Activated CD4-positive, alpha-beta T cell treated with anti-CD3 and anti-CD28 coated beads, Interleukin-2, Interleukin-6, amounts not matched to agents 100 ng/mL and 50 ng/mL, durations not matched to agents 16 hours and 8 hours (primary cell): ENCODE measurements at places on chromosomes 5 and 9.

DNA sequence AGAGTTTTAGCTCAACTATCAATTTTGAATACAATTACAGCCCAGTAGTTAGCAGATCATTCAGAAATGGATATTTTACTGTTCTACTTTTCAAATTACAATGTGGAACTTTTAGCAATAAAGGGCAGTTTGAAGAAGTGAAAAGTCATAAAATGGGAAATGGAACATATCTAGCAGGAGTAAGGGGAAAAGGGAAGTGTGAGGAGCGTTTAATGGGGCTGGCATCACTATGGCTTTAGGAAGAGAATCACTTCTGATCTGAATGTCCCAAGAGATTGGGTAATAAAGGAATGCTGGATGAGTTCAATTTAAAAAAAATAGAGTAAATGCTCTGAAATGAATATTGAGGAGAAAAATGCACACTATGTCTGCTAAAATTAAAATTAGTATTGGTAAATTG lies 77.4 kb downstream of the ATPSCKMT start:
- no peak for DNase-seq

- no peak for DNase-seq
Observed at GRCh38 chr5:150258130-150258529, 31.4 kb downstream of the CAMK2A start.

DNA sequence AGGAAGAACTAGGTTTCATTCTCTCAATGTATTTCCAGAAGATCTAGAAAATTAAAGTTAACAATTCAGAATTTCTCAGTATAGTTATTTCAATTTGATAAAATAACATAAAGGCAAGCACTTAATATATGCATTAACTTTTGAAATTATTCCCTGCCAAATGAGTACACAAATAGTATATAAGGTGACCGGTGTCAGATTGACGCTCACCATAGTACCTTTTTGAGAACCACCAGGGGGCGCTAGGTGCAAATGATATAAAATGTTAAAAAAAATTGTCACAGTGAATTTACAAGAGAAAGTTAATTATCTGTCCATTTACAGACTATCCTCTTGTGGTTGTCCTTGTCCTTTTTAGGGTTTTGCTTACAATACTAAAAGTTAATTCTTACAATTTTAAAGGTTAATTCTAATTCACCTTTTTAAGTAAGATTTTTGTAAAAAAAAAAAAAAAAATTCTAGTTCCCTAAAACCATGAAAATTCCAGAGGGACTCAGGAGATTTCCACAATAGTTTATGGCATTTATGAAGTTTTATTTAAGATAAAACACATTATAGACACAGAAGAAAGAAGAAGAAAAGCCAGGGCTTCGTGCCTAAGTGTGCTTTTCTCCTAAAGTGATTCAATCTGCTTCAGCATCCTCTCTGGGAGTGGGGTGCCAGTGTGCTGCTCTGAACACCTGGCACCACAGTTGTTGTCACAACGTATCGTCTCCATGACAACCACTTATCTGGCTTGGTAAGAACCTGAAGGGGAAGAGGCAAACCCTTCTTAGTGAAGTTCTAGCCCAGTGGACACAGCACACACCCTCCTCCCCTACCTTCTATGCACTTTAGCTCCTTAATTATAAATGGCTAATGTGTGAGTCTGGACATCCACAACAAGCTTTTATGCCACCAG lies 1.7 kb downstream of the ADAMTS16 start:
- DNase-seq: peak; percentile 56

DNA sequence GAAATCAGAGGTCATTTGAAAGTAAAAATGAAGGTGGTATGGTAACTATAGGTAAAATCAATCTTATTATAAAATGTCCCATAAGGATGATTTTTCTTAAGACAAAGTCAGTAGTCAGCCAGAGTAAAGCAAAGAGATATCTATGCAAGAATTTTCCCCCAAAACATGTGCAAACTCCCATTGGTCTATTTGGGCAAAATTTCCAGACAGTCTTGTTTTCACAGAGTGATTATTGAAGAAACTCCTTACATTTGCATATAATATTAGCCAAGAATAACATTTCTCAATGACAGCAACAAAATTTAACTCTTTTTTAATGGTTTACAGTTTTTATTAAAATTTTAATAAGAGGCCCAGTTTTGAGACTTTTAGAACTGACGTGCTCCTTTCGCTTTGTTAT lies 406.1 kb upstream of the GRAMD2B start:
- DNase-seq: no peak

- peak; percentile 39 for DNase-seq
Observed at GRCh38 chr9:99076483-99077171, 28.3 kb upstream of the TGFBR1 start.

DNA sequence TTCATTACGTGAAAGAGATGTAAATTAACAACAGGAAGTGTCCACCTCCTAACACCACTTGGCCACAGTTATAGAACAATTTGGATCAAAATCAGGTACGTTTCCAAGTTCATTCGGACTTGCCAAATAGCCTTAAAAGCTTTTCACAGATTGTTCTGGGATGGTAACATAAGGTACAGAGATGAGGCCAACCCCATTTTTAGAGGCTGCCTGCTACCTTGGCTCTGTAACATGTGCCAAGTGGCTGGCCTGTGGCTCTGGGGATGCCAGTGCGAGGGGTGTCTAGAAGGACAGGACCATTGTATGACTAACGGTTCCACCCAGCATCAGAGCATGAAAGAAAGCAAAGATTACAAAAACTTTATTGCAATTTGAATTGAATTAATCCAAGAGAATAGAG lies 91.0 kb downstream of the LHFPL2 start:
- DNase-seq: no peak
